ENCODE measurements at places on chromosomes 13 and 19.

GRCh38 chr19:4108767-4109625 lies 14.9 kb downstream of the MAP2K2 start:
- DNase-seq, result no peak

DNA sequence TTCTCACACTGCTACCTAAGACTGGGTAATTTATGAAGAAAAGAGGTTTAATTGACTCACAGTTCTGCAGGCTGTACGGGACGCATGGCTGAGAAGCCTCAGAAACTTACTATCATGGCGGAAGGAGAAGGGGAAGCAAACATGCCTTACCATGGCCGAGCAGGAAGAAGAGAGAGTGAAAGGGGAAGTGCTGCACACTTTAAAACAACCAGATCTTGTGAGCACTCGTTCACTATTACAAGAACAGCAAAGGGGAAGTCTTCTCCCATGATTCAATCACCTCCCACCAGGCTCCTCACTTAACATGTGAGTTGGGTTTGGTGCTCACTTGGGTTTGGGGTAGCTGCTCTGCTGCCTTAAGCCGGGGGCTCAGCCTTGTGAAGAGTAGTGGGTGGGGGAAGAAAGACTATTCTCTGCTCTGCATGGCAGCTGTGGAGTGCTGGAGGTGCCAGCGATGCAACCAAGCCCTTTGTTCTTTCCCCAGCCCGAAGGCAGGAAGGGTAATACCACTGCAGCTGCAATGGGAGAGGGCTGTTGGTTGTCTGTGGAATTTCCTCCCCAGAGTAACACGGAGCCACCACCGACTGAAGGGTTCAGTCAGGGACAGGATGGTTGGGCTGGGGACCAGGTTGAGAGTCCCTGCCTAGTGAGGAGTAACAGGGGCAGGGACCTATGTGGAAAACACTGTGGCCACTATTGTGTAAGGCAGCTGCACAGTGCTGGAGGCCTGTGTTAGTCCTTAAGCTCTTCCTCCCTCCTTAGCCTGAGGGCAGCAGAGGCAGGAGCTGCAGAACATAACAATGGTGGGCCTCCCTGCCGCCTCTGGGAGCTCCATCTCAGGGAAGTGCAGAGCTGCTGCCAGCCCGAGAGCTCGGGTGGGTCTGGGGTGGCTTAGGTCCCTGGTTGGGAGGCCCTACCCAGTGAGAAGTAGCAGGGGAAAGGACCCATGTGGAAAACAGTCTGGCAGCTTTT lies 1262.5 kb downstream of the EFNB2 start:
- DNase-seq, result no peak

GRCh38 chr19:5106191-5106726 lies 137.3 kb downstream of the KDM4B start:
- DNase-seq, result no peak

- no peak for DNase-seq
These were observed 41.6 kb downstream of the PAN3 start for GRCh38 chr13:28179974-28180373.

GRCh38 chr13:41188584-41188983 lies 5.8 kb downstream of the KBTBD7 start:
- DNase-seq, result peak; percentile 22

DNA sequence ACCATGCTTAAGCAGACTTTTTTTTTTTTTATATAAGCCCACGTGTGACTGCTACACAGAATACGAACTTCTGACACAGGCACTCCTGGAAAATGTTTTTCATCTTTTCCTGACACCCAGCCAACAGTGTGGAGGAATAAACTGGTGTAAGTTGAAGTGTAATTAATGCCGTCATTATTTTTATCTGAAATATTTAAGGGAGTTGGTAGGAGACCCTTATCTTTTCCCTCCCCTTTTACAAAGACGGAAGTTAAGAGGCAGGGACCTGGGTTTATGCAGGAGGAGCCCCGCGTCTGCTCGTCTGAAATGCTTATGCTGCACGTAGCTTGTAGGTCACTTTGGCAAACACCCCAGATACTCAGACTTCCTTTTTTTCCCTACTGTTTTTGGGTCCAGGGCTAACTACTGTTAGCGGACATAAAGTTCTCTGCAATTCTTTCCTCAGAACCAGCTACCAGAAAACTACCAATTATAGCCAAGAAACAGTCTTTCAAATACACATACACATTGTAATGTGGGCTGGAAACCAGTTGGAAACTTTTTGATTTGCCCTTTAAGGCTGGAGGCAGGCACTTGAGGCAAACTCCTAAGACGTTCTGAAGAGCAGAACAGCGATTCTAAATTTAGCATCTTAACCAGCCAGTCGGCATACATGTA lies 50.8 kb downstream of the EFNB2 start:
- no peak for DNase-seq

DNA sequence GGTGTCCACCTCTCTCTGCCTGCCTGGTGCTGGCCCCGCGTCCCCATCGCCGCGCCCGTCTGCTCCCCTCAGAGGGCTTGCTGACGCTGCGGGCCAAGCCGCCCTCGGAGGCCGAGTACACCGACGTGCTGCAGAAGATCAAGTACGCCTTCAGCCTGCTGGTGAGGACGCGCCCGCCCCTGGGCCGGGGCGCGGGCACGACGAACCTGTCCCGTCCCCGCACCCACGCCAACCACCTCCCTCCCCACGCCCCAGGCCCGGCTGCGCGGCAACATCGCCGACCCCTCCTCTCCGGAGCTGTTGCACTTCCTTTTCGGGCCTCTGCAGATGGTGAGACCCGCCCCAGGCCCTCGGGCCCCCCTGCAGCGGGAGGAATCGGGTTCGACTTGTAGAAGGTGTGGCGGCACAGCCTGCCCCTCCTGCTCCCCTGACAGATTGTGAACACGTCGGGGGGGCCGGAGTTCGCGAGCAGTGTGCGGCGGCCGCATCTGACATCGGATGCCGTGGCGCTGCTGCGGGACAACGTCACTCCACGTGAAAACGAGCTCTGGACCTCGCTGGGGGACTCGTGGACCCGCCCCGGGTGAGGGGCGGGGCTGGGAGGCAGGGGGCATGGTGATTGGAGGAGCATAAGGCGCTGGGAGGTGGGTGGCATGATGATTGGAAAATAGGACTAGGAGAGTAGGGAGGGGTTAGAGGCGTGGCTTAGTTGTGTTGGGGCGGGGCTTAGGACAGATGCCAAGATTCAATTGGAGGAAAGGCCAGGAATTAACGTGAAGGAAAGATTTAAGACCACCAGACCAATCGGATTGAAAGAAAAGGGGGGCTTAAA lies 6.6 kb downstream of the EPS8L1 start:
- DNase-seq, result peak; percentile 41

DNA sequence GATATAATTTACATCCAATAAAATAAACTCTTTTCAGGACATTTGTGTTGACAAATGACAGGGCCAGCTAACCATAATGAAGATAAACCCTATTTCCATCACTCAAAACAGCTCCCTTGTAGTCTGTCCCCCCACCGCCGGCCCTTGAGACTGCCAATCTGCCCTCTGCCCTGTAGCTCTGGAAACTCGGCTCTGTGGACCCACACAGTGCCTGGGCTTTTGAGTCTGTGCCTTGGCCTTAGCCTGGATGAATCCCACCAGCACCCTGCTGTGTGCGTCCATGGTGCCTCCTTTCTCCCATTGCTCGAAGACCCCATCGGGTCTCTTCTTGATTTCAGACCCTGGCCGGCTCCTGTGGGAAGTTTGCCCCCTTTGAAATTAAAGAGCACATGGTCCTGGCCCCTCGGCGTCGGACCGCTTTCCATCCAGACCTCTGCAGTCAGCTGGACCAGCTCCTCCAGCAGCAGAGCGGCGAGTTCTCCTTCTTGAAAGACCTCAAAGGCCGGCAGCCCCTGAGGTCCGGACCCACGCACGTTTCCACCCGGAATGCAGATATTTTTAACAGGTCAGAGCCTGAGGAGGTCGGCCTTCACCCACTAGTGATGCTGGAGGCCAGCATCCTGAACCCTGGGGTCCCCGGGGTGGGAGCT lies 26.0 kb downstream of the CHAF1A start:
- DNase-seq, result no peak

DNA sequence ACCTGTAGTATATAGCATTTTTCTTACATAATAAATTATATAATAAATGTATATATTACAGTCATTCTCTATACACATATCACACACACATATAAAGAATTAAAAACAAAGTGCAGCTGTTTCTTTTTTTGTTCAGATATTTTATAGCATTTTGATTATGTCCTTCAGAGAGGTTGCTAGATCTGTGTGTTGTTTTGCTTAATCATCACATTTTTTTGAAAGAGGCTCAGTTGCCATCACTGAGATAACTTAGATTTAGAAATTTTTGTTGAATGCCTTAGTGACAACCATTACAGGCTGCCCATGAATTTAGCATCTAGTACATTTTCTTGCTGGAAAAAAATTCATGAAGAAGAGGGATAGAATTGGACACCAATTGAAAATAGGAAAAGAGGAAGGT lies 545.2 kb upstream of the PCDH9 start:
- DNase-seq, result no peak

GRCh38 chr13:50128428-50128931 lies 113.2 kb downstream of the KCNRG start:
- DNase-seq, result no peak

GRCh38 chr19:8045872-8046568 lies 6.5 kb upstream of the CCL25 start:
- no peak for DNase-seq

DNA sequence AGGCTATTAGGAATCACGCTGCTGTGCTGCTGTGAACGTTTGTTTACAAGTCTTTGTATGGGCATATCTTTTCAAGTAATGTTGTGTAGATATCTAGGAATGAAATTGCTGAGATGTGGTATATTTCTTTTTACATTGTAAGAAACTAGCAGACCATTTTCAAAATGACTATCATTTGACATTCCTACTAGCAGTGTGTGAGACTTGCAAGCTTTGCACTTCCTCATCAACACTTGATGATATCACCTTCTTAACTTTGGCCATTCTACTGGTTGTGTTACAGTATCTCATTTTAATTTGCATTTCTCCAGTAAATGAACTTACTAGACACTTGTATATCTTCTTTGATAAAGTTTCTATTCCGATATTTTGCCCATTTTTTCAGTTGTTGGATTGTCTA lies 12.1 kb downstream of the METTL21C start:
- no peak for DNase-seq

GRCh38 chr13:100659578-100659977 lies 15.0 kb downstream of the TMTC4 start:
- no peak for DNase-seq

- no peak for DNase-seq
These were observed 7.8 kb upstream of the NTN5 start for GRCh38 chr19:48680436-48681126.

- no peak for DNase-seq
These were observed 8.7 kb downstream of the MARCHF2 start for GRCh38 chr19:8421484-8422461.

GRCh38 chr13:106911627-106912026 lies 343.7 kb upstream of the ARGLU1 start:
- no peak for DNase-seq

DNA sequence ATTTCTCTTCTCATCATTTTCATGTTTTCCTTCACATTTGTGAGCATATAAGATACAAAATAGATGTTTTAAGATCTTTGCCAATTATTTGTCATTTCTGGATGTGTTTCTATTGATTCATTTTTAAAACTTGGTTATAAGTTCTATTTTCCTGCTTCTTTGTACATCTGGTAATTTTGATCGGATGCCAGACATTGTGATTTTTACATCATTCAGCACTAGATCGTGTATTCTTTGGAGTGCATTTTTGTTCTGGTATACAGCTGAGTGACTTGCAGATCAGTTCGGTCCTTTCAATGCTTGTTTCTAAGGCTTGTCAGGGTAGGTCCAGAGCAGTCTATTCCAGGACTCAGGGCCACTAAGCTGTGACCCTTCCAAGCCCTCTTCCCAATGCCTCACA lies 198.2 kb downstream of the KLF12 start:
- DNase-seq, result no peak

DNA sequence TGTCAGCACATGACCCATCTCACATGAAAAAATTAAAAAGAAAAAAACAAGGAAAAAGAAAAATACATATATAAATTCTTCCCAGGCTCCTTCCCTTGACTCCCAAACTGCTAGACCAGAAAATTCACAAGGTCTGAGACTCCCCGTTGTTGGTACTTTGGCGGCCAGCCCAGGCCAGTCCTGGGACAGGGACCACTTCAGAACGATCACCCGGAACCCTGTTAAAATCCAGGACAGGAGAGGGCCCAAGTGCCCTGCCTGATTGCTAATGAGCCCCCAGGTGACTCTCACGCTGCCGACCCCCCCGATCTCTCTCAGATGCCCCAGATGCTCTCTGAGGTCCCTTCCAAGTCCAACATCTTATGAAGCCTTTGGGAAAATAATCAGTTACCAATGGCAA lies 107.2 kb downstream of the COL4A2 start:
- DNase-seq, result no peak

- no peak for DNase-seq
These were observed 5.8 kb downstream of the PLPPR3 start for GRCh38 chr19:815775-816499.

GRCh38 chr19:46985542-46986415 lies 33.9 kb upstream of the NPAS1 start:
- no peak for DNase-seq

GRCh38 chr19:55344444-55344843 lies 4.8 kb downstream of the KMT5C start:
- peak; percentile 29 for DNase-seq

DNA sequence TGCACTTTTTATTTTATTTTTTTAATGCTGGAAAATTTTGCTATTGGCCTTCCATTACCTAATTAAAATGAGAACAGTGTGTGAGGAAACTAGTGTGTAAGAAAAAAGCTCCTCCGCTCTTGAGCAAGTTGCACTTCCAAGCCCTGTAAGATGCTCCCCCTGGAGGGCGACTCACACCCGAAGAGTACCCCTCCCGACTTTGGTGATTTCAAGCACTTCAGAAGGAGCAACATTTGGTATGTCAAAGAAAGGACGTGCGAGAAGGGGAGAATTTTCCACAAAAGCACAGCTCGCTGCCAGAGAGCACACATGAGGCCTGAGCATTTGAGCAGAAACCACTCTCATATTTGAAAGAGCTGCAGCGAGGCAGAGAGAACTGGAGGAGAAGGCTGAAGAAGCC lies 504.4 kb downstream of the FGF9 start:
- no peak for DNase-seq

GRCh38 chr13:111040830-111041229 lies 74.3 kb upstream of the ARHGEF7 start:
- DNase-seq, result no peak

DNA sequence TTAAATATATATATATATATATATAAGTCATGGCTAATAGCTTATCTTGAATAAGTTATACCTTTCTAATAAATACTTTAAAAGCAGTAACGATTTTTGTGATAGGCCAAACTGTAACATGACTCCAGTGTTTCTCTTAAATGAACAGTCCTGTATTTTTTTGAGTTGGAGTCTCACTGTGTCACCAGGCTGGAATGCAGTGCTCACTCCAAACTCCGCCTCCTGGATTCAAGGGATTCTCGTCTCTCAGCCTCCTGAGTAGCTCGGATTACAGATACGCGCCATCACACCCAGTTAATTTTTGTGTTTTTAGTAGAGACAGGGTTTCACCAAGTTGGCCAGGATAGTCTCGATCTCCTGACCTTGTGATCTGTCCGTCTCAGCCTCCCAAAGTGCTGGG lies 814.2 kb upstream of the SLITRK5 start:
- DNase-seq, result peak; percentile 54

- DNase-seq, result no peak
These were observed 19.9 kb upstream of the TM9SF2 start for GRCh38 chr13:99481366-99481765.

Measured in astrocyte of the spinal cord (primary cell).